Stimulated activated CD8-positive, alpha-beta memory T cell treated with anti-CD3 and anti-CD28 coated beads, Interleukin-4, amount 100 ng/mL, for 24 hours (primary cell): ENCODE measurements at places on chromosomes 11 and 22.

DNA sequence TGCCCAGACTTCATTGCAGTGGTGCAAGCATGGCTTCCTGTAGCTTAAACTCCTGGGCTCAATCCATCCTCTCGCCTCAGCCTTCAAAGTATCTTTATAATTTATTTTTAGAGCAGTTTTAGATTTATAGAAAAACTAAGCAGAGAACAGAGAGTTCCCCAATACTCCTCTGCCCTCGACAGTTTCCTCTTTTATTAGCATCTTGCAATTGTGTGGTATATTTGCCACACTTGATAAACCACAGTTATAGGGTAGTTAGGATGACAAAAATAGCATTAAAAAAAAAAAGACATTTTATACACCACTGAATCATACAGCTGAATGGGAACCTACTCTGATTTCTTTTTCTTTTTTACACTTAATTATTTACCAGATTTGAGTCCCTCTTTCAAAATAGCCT, 31.2 kb downstream of the MS4A2 start:
- no peak for DNase-seq

GRCh38 chr11:9660886-9661285, 3.0 kb upstream of the SWAP70 start:
- DNase-seq: no peak

- DNase-seq: no peak
Observed at GRCh38 chr22:41401781-41402648, 20.3 kb downstream of the TEF start.

- DNase-seq: no peak
Observed at GRCh38 chr11:117094776-117095175, 3.5 kb downstream of the SIK3 start.

- DNase-seq: no peak
Observed at GRCh38 chr11:79333355-79333754, 107.5 kb downstream of the TENM4 start.

DNA sequence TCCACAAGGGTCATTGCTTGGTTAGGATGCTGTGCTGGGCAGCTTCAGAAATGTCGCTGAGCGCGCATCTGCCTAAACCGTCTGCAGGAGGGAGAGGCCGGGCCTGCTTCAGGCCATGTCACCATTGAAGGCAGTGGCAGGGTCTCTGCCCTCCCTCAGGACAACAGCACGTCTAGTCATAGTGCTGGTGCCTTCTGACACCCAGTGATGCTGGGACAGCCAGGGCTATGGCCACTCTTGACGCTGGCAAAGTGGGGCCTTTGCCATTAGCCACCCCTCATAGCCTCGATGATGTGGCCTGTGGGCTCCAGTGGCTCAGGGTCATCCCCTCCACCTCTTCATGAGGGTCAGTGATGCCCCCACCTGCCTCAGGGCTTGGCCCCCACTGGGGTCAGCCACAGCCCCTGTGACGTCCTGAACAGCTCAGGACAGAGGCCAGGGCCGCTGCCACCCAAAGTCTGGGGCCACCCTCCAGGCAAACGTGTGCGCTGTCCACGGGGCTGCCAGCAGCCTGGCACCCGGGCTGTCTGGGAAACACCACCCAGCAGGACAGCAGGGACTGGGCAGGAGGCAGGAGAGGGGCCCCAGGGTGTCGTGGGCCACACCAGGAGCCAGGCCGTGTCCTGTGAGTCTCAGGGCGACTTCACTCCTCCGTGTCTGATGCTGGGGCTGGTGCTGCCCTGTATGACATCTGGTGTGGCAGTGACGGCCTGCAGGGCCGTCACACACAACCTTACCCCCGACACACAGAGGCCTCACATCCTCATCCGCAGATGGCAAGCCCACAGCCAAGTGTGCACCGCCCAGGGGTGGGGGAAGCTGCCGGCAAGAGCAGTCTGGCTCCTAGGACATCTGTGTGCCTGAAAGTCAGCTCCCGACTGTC, 42.5 kb downstream of the CERK start:
- DNase-seq: no peak

DNA sequence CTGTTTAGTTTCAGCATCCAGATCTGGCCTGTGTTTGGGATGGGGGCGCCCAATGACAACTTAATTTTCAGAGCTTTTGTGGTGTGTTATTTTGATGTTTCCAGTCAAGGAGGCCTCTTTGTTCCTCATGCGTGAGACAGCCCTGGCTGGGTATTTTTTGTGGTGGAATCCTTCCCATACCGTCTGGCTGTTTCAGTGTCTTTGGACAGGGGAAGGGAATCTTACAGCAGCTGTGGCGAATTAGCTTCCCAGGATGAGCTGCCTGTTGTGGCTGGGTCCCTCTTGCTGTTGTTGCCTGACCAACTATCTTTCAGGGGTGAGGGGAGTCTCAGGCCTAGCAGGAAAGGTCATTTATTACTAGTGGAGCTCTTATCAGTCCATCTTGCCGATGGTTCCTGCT, 138.8 kb downstream of the ARHGAP20 start:
- DNase-seq: no peak

DNA sequence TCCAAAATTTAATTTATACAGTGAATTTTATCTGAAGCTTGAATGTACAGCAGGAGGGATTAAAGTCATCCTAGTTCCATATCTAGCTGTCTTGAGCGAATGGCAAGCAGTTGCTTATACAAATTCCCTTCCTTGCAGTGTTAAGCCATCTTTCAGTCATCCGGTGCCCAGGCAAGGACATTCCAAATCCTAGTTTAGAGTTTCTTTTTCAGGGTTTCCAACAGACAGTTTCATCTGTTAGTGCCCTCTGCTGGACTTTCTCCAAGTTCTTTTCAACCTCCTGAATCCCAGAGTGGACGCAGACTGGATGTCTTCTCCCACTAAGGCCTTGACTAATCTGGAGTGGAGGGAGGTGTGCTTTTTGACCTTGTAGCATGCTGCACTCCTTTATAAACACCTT, 45.4 kb downstream of the GRAMD1B start:
- DNase-seq: no peak

DNA sequence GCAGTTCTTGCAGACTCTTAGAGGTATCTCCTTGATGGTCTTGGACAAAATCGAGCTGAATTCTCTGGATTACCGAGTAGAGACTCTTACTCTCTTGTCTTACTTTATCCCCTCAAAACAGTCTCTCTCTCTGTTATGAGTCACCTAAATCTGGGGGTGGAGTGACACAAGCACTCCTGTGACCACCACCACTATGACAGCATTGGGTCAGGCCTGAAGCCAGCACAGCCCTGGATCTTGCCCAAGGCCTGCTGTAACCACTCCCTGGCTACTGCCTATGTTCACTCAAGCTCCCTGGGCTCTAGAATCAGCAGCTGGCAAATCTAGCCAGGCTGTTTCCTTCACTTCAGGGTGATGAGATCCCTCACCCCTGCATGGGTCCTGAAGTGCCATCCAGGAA, 662.5 kb downstream of the LUZP2 start:
- DNase-seq: no peak

- DNase-seq: no peak
Observed at GRCh38 chr11:129075757-129076156, 116.4 kb downstream of the ARHGAP32 start.

GRCh38 chr11:2687223-2687530, 12.6 kb downstream of the KCNQ1OT1 start:
- DNase-seq: no peak

DNA sequence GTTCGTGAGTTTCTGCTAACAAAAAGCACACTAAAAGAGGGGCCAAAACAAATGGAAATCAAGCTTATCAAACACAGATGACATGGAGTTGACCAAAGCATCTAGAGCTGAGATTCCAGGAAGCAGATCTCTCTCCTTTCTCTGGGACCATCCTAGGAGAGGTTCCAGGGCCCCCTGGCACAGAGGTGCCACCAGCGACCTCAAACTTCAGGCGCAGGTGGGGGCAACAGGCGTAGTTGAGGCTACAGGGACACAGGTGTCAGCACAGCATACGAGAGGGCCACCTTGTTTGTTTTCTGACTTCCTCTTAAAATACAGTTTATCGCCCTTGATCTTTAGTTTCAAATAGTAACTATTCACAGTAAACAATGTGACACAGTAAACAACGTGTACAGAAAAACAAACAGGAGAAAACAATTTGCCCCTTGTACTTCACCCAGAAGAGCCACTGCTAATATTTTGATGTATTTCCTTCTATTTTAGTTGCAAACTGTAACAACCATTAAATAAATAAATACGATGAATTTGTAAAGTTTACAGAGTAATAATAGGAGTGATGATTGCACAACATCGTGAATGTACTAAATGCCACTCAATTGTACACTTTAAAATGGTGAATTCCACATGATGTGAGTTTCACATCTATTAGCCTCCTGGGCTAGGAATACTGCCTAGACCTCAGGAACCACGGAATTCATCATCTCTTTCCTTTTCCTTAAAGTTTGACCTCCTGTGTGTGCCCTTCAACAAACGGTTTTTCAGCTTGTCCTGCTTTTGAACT, 52.2 kb downstream of the IGLL5 start:
- DNase-seq: no peak

- no peak for DNase-seq
Observed at GRCh38 chr11:1480191-1480554, 6.4 kb downstream of the MOB2 start.

DNA sequence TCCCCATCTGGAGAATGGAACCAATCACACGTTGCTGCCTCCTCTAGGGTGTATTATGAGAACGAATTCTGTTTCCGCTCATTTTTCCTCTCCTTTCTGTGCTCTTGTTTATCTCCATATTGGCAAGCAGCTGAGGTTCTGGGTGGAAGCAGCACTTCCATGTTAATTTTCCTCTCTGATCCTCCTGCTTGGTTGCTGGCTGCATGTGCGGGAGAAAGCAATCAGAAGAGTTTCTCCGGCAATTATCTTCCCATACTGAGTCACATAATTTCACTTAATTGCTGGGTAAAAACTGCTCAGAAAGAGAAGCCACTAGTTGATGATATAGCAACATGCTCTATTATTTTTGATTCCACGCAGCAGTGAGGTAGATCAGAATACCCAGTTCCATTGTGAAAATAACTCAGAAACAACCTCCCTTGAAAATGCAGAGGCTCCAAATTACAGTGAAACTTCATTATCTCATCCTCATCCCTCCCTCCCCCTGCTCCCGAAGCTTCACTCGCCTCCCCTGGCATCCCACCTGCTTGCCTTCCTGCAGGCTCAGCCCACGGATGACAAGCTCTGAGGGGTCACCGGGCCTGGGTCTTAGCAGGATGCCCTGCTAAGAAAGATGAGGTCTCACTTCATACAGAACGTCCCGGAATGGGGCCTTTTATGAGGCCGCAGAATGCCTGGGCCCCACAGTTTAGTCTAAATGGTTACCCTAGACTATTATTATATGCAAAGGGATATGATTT, 20.4 kb downstream of the FXYD6 start:
- no peak for DNase-seq

GRCh38 chr11:65432686-65433582, 10.3 kb downstream of the NEAT1 start:
- no peak for DNase-seq

- no peak for DNase-seq
Observed at GRCh38 chr11:9858218-9858617, 194.3 kb downstream of the SWAP70 start.

GRCh38 chr11:112810951-112811350, 150.3 kb upstream of the NCAM1 start:
- DNase-seq: no peak

DNA sequence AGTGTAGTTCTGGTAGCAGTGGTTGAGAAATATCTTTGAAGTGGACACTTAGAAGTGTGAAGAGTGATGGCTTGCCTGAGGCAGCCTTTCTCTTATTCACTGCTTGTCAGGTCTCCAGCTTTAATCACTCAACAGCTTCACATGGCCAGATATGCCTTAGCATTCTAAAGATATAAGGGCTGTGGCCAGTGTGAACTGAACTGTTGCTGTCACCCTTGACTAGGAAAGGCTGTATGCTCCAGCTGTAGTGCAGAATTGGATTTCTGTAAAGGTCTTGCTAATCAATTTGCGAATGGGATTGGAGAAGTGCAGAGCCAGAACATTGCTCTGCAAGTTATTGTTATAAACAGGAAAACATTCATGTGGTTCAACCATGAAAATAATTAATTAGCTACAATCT, 266.7 kb downstream of the TMEM135 start:
- no peak for DNase-seq

GRCh38 chr22:23289851-23290724, 109.8 kb downstream of the BCR start:
- DNase-seq: peak; percentile 37

DNA sequence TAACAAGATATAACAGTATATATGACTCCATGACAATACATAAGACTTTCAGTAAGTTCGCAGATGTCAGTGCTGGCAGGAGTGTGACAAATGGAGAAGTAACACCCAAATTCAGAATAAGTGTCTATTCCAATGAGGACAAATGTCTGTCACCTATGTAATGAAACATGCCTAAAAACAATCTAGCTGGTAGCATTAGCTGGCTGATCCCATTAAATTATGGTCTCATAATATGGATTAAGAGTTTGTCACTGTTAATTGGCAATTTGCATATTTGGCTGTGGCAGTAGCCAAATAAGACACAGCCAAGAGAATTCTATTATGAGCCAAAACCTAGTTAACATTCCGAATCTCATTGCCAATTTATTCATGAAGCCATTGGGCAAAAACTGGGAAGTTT, 30.2 kb upstream of the CAVIN3 start:
- no peak for DNase-seq

- DNase-seq: no peak
Observed at GRCh38 chr11:46682773-46683752, 17.4 kb downstream of the ARHGAP1 start.

GRCh38 chr11:103294516-103294915, 185.3 kb downstream of the DYNC2H1 start:
- DNase-seq: no peak

- no peak for DNase-seq
Observed at GRCh38 chr11:44014968-44015623, 32.7 kb upstream of the ACCSL start.

GRCh38 chr11:43758927-43759326, 78.4 kb downstream of the HSD17B12 start:
- DNase-seq: no peak

GRCh38 chr22:35425546-35425945, 25.6 kb downstream of the MCM5 start:
- DNase-seq: no peak

DNA sequence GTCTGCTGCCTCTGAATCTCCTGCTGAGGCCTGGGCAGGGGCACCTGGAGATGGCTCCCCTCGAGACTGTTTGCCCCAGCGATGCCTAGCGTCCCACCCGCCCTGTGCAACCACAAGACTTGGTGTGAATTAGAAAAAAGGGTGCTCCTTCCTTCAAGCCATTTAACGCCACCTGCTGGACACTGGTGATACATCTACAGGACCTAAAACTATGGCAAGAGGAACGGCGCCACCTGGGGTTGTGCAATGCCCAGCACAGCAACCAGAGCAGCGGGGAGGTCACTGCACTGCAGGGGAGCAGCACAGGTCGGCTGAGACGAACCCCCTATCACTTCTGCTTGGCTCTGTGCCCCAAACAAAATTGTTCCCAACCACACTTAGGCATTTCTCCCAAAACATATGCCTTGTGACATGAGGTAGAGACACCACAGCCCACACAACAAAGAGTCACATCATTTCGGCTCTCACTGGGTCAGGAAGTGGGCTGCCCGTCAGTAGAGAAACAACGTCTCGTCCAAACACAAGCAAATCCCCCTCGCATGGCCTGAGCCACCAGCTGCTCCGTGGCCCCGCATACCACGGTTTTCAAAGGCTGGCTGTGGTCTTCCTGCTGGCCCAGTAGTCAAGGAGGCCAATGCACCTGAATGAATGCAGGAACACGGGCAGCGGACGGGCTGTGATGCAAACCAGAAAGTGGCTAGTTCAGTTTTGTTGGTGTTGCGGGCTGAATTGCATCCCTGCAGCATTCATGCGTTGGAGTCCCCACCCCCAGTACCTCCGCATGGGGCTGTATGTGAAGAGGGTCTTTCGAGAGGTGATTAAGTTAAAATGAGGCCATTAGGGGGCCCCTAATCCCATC, 171.9 kb downstream of the SHANK2 start:
- peak; percentile 30 for DNase-seq
